Regular cardiac myocyte (primary cell): ENCODE measurements at places on chromosomes 1 and 21. TPM values are rescaled to one million over a fixed set of nuclear protein-coding genes. Genes with fewer than 3 reads are reported as not detected.

Gene PTGS2
- 38.2 and 47.4 TPM in 2 replicates for total RNA-seq

Gene TPTE
- total RNA-seq: not detected in 2 replicates

Gene UTS2
- total RNA-seq: 0.56 TPM in 1 of 2 replicates, not detected in the other

Gene MATN1
- total RNA-seq: 0.28 TPM in 1 of 2 replicates, not detected in the other

Gene CLCA1
- not detected in 2 replicates for total RNA-seq

Gene DNAI4
- 5.4 and 20.0 TPM in 2 replicates for total RNA-seq

Gene LRRC38
- total RNA-seq: 0.28 and 0.77 TPM in 2 replicates

Gene KCND3
- under 0.01 and 0.28 TPM in 2 replicates for total RNA-seq

Gene ACTN2
- 0.56 and 0.77 TPM in 2 replicates for total RNA-seq

Gene SMYD3
- 28.0 and 62.3 TPM in 2 replicates for total RNA-seq

Gene ENAH
- 140 and 173 TPM in 2 replicates for total RNA-seq
